ENCODE measurements at places on chromosomes 3 and 15.
A peak's percentile ranks its signal among the peaks of the same experiment; 100 is the strongest.

DNA sequence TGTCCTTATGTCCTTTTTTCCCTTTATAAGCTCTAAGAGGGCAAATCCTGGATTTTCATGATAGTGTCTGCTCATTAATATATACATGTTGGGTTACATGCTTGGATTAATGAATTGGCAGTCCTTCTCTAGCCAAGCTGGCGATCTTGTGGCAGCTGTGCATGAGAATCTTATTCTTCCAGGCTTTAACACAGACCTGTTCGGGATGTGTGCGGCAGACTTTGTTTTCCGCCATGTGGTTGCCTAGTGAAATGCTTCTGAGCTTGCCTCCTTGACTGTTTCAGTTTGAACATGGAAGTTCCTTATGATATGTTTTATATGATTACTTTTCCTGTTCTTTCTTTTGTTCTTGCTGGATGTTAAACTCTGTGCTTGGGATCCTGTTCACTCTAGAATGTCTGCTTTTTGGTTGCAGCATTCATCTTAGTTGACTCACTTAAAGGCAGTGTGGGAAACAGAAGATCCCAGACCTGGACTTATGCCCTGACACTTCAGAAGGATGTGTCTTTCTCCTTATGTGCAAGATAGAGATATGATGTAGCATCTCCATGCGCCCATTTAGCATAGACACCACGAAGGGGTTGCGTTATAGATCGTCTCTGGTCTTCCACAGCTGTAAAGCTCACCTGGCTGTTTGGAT lies 7.2 kb downstream of the CHCHD6 start:
- DNase-seq = no peak

DNA sequence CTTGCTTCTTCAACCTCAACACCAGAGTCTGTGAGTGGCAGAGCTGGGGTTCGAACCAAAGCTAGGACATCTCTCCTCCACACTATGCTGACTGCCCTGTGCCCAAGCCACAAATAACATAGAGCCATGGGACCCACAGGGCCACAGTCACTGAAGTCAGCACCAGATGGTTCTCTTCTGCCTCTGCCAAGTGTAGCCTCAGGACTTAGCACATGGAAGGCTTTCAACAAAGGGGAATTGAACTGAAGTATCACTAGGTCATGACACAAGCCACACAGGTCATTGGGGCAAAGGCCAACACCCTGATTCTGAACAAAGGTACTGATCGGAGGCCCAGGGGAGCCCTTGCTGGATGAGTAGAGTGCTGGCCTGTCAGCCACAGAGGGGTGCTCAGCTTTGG lies 83.6 kb downstream of the BDH1 start:
- no peak for DNase-seq

DNA sequence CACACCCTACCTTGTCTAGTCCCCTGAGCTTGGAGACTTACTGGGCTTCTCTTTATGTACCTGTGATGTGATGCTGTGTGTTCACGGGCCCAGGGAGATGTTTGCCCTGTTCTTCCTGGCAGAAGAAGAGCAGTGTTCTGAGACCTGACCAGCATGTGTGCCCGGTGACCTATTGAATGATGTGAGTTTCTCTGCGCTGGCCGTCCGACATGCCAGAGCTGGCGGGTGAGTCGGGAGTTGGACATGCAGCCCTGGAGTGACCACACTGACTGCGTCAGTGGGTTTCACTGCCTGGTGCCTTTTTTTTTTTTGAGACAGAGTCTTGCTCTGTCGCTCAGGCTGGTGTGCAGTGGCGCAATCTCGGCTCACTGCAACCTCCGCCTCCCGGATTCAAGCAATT lies 42.3 kb downstream of the CGNL1 start:
- no peak for DNase-seq

GRCh38 chr3:26655231-26655630 lies 32.7 kb downstream of the LRRC3B start:
- DNase-seq = no peak

DNA sequence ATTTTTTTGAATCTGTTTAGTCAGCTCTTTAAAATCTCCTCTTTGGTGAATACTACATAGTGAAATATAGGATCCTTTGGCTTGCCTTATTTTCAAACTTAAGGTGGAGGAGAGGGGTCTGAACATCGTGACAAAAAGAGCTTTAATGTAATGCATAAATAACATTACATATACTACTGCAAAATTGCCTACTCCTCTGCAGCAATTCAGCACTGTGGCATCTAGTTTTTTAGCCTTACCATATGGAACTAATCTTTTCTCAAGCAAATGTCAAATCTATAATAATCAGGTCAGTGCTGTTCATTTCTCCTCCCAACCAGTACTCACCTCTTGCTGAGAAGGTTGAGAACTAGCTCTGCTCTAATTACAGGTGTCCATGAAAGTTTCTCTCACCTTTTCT lies 394.0 kb upstream of the CDIN1 start:
- no peak for DNase-seq

DNA sequence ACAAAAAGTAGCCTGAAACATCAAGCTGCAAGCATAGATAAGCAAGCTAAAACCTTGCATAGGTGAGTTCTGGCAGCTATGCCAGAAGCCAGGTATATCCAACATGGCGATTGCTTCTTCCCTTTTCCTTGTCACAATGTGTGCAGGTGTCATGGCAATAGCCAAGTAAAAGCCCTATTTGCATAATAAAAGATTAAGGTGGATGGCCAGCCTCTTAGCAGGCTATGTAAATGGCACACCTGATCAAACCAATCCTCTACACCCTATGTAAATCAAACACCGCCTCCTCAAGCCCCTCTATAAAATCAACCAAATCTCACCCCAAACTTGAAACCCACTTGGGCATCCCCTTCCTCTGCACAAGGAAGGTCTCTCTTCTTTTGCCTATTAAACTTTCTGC lies 366.8 kb downstream of the VGLL3 start:
- no peak for DNase-seq

DNA sequence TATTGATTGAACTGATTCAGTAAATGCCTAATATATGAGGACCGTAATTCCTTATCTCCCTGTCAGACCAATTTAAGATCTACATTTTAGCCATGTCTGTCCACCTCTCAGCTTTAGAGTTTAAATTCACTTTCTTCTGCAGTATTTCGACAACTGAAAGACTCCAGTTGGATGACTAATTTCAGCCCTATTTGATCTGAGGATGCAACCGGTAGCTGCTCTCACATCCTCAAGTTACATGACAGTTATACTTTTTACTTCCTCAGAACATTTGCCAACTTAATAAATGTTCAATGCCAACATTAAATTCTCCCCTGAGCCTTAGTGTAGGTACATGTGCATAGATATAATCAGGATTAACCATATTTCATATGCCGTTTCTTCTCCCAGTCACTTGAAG lies 2.5 kb upstream of the HHLA2 start:
- DNase-seq = no peak

DNA sequence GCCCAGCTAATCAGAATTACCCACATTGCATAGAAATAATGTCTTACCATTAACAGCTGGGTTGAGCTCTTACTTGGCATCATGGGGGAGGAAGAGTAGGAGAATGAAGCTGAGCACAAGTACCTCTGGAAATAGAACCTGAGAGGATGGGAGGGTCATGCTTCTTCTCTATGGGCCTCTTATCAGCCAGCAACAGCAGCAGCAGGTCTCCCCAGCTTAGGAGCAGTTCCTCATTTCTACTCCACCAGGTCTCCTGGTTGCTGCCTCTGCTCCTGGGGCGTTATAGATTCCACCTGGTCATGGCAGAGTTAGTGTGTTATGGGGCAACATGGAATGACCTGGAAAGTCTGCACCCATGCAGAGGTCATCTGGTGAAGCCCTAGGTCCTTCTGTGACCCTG lies 3.4 kb downstream of the FSD2 start:
- DNase-seq = no peak

DNA sequence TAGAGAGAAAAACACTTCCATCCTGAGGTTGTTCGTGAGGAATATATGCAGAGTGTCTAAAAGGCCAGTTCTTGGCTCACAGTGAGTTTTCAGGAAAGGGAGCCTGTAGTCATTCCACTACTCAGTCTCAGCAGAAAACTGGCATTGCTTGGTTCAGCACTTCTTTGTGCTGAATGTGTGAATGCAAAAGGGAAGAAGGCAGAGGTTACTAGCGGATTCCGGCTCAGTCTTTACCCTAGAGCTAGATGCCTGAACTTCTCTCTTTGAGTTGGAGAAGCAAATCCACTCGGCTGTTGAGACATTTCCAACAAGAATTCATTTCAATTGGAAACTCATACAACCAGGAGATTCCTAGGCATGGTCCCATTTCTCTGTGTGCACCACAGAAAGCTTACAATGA lies 23.1 kb upstream of the FRMD4B start:
- no peak for DNase-seq

GRCh38 chr15:33508703-33509102 lies 197.9 kb downstream of the RYR3 start:
- no peak for DNase-seq

- DNase-seq = no peak
Measured at GRCh38 chr15:54605556-54605955, 591.2 kb downstream of the RSL24D1 start.

DNA sequence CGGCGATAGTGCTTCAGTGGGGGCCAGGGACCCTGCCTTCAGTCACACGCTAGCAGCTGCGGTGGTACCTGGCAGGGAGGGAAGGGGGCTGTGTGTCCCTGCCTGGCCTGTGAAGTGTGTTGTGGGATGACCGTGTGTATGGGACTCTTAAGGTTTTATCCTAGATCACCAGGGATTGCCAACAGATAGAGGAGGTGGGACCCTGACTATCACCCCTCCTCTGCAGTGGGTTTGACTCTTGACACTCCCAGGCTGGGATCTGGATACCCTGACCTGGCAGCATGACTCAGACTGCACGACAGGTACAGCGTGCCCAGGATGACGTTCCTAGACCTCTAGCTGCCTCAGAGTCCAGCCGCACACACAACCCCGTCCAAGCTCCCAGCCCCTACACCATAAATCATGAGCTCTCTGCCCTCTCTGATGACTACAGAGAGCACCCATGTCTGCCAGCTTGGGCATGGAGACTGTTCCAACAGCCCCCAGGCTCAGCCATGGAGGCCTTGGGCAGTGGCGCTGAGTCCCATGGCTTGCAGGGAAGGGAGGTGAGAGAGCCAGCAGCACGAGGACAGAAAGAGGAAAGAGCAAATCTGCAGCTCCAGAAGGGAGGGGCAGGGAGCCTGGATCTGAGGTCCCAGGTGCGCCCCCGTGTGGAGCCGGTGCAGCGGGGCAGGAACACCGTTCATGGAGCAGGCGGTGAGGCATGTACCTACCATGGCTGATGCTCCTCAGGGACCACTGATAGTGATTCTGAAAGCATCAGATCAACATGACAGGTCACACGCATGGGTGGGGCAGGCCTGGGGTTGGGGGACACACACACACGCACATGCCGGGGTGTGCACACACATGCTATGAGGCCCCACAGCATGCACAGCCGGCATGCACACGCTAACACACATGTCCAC lies 71.0 kb downstream of the ADAMTS7 start:
- DNase-seq = peak; percentile 67

- no peak for DNase-seq
Measured at GRCh38 chr3:169460035-169460434, 203.5 kb downstream of the MECOM start.

- DNase-seq = no peak
Measured at GRCh38 chr3:124246376-124246775, 254.5 kb upstream of the ROPN1 start.

DNA sequence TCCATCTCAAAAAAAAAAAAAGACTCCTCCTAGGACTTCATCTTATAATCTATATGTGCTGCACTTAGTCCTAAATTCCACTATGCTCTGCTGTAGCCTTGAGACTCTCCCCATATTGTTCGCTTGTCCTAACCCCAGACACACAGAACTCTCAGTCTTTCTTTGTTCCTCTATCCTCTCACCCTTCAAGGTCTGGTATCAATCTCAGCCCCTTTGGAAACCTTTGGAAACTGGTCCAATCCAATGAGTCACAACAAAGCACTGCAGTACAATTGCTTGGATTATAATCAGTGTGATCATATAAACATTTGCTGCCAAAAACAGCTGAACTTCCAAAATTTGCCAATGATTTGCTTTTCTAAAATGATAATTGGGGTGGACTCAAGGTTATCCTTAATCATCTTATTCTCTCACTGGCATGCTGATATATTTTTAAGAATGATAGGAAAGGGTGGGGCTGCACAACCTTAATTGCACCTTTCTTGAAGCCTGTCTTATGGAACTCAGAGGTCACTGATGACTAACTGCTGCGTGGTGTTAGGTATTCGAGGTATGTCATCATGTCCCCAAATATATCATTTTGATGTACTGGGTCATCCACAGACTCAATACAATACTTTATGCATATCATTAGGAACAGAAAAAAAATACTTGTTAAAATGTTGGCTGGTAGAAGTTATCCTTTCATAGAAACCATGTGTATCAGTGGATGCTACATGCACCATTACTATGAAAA lies 756.7 kb downstream of the NR2F2 start:
- no peak for DNase-seq

DNA sequence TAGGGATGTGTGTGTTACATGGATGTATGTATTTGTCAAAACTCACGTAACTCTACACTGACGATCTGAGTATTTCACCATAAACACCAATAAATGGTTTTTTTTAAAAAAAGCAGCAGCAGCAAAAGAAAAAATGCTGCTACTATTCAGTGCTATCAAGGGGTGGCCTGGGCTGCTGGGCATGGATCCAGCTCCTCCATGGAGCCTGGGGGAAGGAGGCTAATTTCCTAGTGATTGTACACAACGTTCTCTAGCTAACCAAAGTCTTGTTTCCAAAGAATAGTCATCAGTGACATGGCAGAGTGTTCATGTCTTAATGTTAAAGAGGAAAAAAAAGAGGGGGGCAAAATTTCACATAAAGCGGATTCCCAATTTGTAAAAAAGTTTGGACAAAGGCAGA lies 29.0 kb downstream of the POMGNT2 start:
- no peak for DNase-seq

DNA sequence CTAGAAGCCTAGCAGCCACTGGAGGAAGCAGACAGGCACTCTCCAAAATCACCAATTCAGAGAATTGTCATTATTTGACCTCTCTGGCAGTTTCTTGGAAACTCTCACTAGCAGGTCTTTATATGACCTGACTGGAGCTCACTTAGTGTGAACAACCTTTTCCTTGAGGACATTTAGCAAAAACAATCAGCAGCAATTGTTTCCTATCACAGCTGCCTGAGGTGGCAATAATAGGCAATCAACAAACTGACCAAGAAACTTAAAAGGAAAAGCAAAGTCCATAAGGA lies 162.4 kb upstream of the STT3B start:
- no peak for DNase-seq

DNA sequence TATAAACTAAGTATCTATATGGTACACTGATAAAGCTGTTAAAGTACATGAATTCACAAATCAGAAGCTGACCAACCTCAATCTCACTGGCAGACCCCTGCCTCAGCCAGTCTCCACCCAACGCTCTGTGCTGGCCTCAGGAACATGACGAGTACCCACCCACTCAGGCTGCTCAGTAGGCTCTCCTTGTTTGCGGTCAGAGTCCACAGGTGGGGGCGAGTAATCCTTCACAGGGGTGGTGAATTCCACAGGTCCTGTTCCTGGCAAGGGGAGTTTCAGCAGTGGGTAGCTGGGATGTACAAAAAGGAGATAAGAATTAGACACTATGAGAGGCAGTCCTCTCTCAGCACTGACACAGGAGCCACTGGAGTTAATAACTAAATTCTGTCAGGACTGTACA lies 40.9 kb downstream of the SCAP start:
- DNase-seq = no peak

DNA sequence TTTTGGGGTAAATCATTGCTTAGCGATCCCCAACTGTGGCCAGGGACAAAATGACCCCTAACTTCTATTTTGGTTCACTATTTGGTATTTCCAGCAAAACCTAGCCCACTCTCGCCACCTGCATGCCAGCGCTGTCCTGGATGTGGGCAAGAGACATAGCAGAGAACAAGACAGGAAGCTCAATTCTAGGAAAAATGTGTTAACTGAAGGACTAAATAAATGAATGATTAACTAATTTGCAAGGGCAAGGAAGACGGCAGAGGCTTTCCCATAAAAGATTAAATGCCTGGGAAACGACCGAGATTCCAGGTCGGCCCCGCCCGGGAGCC lies 408 bp downstream of the NICN1 start:
- DNase-seq = no peak

Measured in NCI-H460 (cell line).